Ovary (tissue), 10 donors: ENCODE measurements at places on chromosomes 7 and 10. TPM values are rescaled to one million over a fixed set of nuclear protein-coding genes. Genes with fewer than 3 reads are reported as not detected.

The ZNF722 gene
- total RNA-seq = not detected

The MINDY4 gene
- 18.2 TPM for total RNA-seq

- H3K27ac ChIP-seq = no peak overlapping the region
- no peaks in the 10 kb centered on the region for H3K4me1 ChIP-seq
- no peaks in the 10 kb centered on the region for H3K27me3 ChIP-seq
- H3K4me3 ChIP-seq = no peak overlapping the region
- no peaks in the 10 kb centered on the region for H3K36me3 ChIP-seq
- no peak for DNase-seq
Measured at GRCh38 chr10:100319707-100320402, 10.2 kb downstream of the PKD2L1 start.

- no peak for DNase-seq
- no peaks in the 10 kb centered on the region for H3K36me3 ChIP-seq
- H3K4me1 ChIP-seq = peaks cover 4% of the 10 kb centered on the region
Measured at GRCh38 chr7:24732646-24733413, 24.4 kb downstream of the GSDME start.

DNA sequence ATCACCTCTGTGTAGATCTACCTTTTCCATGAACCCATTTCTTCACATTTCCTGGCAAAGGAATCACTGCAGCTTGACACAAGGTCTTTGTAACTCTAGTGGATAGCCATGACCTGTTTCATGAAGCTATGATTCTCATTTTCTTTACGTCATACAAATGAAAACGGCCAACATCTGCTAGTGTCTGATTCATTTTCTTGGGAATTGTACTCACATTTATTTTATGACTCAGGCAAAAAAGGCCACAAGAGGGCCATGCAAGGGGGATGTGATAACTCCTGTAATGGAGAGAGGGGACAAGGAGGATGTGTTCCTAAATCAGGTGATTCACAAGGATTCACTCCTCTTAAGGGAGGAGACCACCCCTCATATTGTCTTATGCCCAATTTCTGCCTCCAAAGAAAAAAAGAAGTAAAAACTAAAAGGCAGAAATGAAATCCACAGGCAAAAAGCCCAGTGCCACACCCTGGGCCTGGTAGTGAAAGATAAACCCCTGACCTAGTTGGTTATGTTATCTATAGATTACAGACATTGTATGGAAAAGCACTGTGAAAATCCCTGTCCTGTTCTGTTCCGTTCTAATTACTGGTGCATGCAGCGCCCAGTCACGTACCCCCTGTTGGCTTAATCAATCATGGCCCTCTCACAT is 249.9 kb downstream of the IPMK start:
- H3K27ac ChIP-seq = no peak overlapping the region
- H3K36me3 ChIP-seq = no peaks in the 10 kb centered on the region
- no peaks in the 10 kb centered on the region for H3K27me3 ChIP-seq
- no peaks in the 10 kb centered on the region for H3K4me1 ChIP-seq
- H3K4me3 ChIP-seq = no peak overlapping the region
- no peak for DNase-seq

GRCh38 chr7:8325067-8325466 is 63.1 kb upstream of the ICA1 start:
- H3K36me3 ChIP-seq = no peaks in the 10 kb centered on the region
- H3K4me1 ChIP-seq = no peaks in the 10 kb centered on the region
- DNase-seq = no peak

DNA sequence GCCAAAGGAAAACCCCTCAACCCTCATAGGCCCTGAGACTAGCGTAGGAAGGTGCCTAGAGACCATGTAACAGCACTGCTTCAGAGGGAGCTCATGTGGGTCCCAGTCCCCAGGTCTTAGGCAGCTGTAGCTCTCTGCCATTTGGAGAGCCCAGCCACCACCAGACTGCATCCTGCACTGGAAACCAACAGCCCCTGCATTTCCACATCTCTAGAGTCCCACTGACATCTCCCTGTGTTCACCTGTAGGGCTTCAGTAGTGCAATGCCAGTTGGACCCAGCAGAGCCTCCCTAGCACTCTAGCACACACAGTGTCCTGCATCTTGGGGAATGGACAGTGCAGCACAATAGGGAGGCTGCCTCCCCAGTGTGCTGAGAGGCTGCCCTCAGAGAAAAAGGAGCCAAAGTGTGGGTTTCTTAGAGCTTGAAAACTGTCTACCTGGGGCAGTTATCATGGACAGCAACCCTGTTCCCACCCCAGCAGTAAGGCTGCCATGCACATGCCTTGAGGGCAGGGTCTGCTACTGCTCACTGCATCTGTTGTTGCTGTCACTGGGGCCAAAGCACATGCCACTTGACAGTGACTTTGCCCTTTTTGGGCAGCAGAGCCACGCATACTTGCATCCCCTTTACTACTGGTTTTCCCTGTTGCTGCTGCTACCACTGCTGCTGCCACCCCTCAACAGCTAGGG is 46.7 kb upstream of the ANTXRL start:
- DNase-seq = no peak
- H3K4me1 ChIP-seq = no peaks in the 10 kb centered on the region
- H3K27ac ChIP-seq = no peak overlapping the region
- no peak overlapping the region for H3K4me3 ChIP-seq

DNA sequence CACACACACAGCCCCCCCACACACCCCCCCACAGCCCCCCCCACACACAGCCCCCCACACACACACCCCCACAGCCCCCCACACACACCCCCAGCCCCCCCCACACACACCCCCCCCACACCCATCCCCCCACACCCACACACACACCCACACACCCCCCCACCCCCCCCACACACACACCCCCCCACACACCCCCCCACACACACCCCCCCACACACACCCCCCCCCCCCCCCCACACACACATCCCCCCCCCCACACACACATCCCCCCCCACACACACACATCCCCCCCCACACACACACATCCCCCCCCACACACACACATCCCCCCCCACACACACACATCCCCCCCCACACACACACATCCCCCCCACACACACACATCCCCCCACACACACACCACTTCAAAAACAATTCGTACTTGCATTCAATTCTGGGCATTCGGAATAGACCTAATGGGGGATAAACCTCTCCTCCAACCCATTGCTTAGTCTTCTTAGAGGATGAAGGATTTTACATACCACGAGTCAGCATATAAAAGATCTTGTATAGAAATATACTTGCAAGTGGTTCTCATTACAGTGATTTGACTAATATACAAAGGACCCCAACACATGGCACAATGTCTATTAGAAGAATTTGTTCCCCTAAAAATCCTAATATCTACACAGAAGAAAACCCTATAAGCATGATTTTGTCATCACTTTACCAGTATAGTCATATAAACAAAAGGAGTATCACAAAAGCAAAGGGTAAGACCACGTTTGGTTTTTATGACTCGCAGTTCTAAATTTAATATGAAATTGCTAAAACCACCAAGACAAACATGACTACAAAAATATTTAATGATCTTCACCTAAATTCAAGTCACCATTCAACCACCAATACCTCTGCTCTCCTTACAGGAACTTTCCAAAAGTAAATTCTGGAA is 80.9 kb downstream of the DIP2C start:
- H3K36me3 ChIP-seq = no peaks in the 10 kb centered on the region
- H3K4me1 ChIP-seq = peaks cover 5% of the 10 kb centered on the region
- no peak for DNase-seq
- H3K27me3 ChIP-seq = no peaks in the 10 kb centered on the region
- no peak overlapping the region for H3K4me3 ChIP-seq

DNA sequence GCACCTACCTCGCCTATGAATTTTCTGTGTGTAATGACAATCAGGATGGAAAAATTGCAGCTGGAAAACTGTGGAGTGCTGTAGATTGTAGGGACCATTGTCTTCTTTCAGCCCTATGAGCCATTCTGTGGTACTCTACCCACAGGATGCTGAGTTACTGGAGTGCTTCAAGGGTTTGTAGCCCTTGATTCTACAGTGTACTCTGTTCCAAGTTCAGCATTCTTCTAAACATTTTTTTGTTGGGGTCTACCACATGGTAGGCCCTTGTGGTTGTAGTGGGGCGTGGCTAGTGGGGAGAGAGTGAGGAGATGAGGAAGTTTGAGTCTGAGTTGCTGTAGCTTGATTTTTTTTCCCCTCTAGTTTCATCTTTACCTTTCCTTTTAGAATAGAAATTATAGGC is 33.5 kb downstream of the REEP3 start:
- H3K4me3 ChIP-seq = no peak overlapping the region
- no peak for DNase-seq
- peaks cover 2% of the 10 kb centered on the region for H3K4me1 ChIP-seq
- H3K27me3 ChIP-seq = no peaks in the 10 kb centered on the region
- no peak overlapping the region for H3K27ac ChIP-seq
- H3K36me3 ChIP-seq = no peaks in the 10 kb centered on the region

GRCh38 chr10:102945962-102946361 is 27.9 kb downstream of the CNNM2 start:
- DNase-seq = no peak
- H3K27ac ChIP-seq = no peak overlapping the region
- no peaks in the 10 kb centered on the region for H3K36me3 ChIP-seq
- peaks cover 2% of the 10 kb centered on the region for H3K4me1 ChIP-seq
- no peaks in the 10 kb centered on the region for H3K27me3 ChIP-seq

DNA sequence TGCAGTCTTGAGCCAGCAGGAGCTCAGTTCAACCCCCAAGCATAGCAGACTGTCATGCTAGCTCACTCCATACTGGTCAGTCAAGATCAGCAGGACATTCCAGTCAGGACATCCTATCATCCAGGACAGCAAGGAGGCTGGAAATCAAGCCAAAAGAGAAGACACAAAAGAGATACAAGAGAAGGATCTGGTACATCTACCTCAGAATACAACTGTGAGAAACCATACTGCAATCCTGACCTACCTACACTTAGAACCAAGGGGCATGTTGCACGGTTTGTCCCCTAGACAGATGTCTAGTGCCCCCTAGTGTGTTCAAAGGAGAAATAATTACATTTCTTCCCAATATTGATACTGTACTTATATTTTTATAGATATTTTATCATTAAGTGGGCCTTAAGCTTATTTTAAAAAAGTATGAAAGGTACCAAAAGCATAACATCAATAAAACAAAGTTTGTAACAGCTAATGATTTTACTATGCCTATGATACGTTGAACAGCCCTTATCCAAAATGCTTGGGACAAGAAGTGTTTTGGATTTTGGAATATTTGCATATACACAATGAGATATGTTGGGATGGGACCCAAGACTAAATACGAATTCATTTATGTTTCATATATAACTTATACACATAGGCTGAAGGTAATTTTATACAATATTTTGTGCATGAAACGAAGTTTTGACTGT is 26.7 kb downstream of the ERCC6 start:
- H3K4me3 ChIP-seq = no peak overlapping the region
- H3K4me1 ChIP-seq = no peaks in the 10 kb centered on the region
- DNase-seq = no peak
- H3K27me3 ChIP-seq = no peaks in the 10 kb centered on the region
- H3K27ac ChIP-seq = no peak overlapping the region

GRCh38 chr7:27160546-27161213 is 4.2 kb upstream of the HOXA7 start:
- peak overlapping the region; percentile 43 for H3K4me3 ChIP-seq
- H3K36me3 ChIP-seq = no peaks in the 10 kb centered on the region
- peaks cover 9% of the 10 kb centered on the region for H3K27me3 ChIP-seq
- peak; percentile 89 for DNase-seq

DNA sequence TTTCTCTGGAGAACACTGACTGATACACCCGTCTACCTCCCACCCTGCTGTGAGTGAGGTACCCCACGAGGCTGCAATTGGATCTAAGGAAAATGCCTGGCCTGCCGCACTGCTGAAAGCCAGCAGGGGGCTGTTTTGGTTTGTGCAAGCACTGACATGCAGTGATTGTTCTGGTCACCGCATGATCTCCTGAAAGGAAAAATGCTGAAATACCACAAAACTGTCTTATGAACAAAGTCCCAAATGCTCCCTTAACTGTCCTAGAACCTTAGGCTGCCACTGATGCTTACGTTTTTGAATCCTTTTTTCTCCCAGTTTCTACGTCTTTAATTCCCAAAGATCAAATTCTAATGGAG is 132.7 kb downstream of the JCAD start:
- H3K36me3 ChIP-seq = no peaks in the 10 kb centered on the region
- H3K4me3 ChIP-seq = no peak overlapping the region
- no peaks in the 10 kb centered on the region for H3K27me3 ChIP-seq
- H3K4me1 ChIP-seq = no peaks in the 10 kb centered on the region
- H3K27ac ChIP-seq = no peak overlapping the region

DNA sequence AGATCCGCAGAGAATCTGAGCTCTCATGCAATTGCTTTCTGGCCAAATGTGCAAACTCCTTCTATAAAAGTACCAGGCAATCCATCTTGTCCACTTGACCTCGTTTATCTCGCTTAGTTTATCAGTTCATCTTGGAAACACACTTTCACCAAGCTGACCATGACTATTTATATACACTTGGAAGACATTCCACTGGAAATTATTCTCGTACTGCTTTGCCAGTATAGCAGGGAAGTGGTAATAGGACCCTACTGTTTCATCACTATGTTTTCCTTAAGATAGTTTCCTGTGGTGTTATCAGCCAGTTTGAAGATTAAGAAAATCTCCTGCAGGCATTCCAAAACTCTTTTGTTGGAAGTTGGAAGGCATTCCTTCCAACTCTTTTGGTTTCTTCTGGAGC is 115.3 kb upstream of the FAM171A1 start:
- DNase-seq = no peak
- H3K4me3 ChIP-seq = no peak overlapping the region
- no peak overlapping the region for H3K27ac ChIP-seq
- no peaks in the 10 kb centered on the region for H3K4me1 ChIP-seq
- H3K27me3 ChIP-seq = no peaks in the 10 kb centered on the region
- no peaks in the 10 kb centered on the region for H3K36me3 ChIP-seq
